A549 treated with CpdA at 1 μM for 4 hours (cell line): ENCODE measurements at places on chromosomes 3 and 15. TPM values are rescaled to one million over a fixed set of nuclear protein-coding genes. Genes with fewer than 3 reads are reported as not detected.

ISLR2 gene
- total RNA-seq: 0.13 to 0.27 TPM (median 0.15 TPM) in 5 replicates

AHSG gene
- 0.09 to 0.12 TPM (median 0.11 TPM) in 3 of 5 replicates, not detected in the others for total RNA-seq

HRH1 gene
- 8.8 to 9.7 TPM (median 9.0 TPM) in 5 replicates for total RNA-seq

SEMA6D gene
- not detected in 5 replicates for total RNA-seq

TTLL13 gene
- total RNA-seq: 0.22 to 1.1 TPM (median 0.47 TPM) in 5 replicates

SCG5 gene
- 2.1 to 2.6 TPM (median 2.3 TPM) in 5 replicates for total RNA-seq

ECE2 gene
- not detected in 5 replicates for total RNA-seq

ZNF660 gene
- not detected in 5 replicates for total RNA-seq

RLBP1 gene
- total RNA-seq: not detected in 5 replicates

MUC4 gene
- not detected in 5 replicates for total RNA-seq

FAM43A gene
- 1.7 to 4.5 TPM (median 3.9 TPM) in 5 replicates for total RNA-seq
